ENCODE measurements at places on chromosomes 2 and 18.

DNA sequence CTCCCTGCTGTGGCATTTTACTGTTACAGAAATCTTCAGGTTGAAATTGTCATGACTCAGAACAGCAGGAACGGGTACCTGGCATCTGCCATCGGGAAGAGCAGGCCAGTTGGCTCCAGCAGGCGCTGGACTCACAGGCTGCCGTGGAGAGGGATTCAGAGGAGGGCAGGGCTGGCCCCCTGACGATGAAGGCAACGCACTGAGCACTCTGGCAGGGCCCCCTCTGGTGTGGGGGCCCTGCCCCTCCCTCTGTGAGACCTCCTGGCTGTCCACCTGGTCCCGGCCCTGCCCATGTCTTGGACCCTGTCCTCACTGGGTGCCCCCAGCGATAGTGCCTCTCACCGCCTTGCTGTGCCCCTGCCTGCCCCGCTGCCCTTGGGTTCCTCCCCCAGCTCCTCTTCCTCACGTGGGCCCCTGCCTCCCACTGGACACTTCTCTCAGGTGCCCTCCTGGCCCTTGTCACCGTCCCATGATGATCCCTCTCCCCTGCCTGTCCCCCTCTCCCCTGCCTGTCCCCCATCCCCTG, 23.3 kb upstream of the ALLC start:
- no peak for DNase-seq

DNA sequence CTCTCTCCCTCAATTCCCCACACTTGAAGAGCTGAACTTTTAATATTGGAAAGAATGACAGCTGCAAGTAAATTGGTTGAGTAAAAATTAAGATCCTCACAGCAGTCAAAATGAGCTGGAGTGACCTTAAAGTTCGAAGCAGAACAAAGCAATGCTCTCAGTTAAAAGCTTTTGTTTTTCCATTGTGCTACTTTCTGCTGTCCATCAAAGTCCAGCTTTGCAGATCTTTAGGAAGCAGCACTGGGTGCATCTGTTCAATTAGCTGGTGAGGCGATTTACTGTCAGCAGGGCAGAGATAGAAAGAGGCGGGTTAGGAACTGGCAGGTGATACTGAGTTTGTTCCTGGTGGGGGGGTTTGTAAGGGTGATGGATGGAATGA, 834.8 kb downstream of the CPS1 start:
- DNase-seq = peak; percentile 74

GRCh38 chr18:22466608-22467395, 49.1 kb upstream of the CTAGE1 start:
- no peak for DNase-seq

GRCh38 chr2:215900203-215900611, 113.1 kb downstream of the MREG start:
- no peak for DNase-seq

- no peak for DNase-seq
These were observed 75.4 kb downstream of the CD8B2 start for GRCh38 chr2:106562268-106563186.

DNA sequence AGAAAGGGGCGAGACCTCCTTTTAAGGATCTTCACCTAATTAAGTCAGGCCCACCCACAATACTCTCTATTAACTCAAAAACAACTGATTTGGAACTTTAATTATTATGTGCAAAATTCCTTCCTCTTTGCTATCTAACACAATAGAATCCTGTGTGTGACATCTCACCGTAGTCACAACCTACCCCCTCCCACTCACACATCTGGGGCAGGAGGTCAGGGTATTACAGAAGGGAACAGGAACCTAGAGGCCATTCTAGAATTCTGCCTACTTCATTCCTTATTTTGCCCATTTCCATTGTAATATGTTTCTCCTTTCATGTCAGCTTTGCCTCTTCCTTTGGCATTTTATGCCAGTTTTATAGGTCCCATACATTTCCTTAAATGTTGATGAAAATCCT, 829.3 kb upstream of the ID2 start:
- no peak for DNase-seq

- DNase-seq = no peak
These were observed 771.7 kb downstream of the CPS1 start for GRCh38 chr2:211328126-211328525.

- DNase-seq = no peak
These were observed 1.3 kb downstream of the NETO1 start for GRCh38 chr18:72866442-72866900.

- DNase-seq = no peak
These were observed 149.0 kb upstream of the ZNF516 start for GRCh38 chr18:76643996-76644395.

DNA sequence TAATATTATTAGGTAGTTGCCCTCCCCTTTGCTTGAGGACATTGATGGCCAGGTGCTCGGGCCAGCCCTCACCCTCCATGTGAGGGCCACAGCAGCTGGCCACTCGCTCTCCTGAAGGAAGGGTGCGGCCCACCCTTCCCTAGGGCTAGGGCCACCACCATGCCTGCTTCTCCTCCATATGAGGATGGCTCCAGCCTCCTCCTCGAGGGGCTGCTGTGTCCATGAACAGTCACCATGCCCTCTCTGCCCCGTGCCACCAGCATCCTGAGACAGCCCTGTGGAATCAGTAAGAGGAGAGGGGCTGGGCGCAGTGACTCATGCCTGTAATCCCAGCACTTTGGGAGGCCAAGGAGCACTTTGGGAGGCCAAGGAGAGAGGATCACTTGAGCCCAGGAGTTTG, 2.4 kb downstream of the GPR17 start:
- DNase-seq = no peak

DNA sequence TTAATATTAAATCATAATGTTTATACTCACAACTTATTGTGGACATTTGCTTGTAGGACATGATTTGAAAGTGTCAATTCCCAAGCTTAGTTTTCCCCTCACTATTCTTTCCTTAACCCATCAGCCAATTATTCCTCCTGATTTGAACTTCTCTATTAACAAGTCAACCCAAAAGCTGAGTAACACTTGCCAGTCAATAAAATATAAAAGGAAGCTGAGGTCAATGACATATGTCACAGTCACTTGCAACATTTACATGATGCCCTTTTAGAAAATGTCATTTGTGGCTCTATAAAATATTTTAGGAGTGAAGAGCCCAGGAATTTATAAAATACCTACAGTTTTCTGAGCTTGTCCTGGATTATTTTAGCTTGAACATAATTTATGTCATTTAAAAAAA, 7.2 kb downstream of the CCDC68 start:
- no peak for DNase-seq

GRCh38 chr2:237310515-237311114, 103.3 kb downstream of the COL6A3 start:
- no peak for DNase-seq

GRCh38 chr2:47639467-47639866, 143.5 kb upstream of the MSH6 start:
- no peak for DNase-seq

- DNase-seq = no peak
These were observed 44.5 kb upstream of the EGR4 start for GRCh38 chr2:73337828-73338227.

GRCh38 chr18:51361130-51361860, 163.8 kb upstream of the MEX3C start:
- DNase-seq = peak; percentile 12

- DNase-seq = no peak
These were observed 87.9 kb upstream of the PNPT1 start for GRCh38 chr2:55781542-55781941.

DNA sequence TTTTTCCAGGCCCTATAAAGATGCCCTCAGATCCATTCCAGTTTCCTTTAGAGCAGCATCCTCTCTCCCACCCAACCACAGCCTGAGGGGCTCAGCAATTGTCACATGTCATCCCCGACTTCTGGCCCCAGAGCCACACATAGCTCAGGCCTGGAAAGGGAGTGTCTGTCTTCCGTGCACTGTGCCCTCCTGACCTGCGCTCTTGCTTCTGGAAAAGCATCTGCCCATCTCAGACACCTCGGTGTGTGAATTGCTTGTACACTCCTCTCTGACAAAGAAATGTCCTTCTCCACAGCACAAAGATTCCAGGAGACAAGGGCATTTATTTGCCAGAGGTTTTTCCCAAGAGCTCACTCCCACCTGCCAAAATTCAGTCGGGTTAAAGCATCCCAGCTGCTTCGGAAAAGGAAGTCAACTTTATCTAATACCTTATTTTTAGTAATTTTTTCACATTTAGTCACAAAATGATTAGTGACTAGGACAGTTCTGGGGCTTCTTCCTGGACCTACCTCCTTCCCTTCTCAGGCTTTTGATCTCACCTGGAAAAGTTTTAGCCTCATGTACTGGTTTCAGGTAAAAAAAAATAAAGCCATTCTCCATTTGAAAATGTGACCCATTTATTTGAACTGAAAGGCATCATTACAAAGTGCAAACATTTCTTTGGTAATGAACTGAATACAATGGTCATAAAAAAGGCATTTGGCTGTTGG, 112.9 kb downstream of the PXDN start:
- no peak for DNase-seq

DNA sequence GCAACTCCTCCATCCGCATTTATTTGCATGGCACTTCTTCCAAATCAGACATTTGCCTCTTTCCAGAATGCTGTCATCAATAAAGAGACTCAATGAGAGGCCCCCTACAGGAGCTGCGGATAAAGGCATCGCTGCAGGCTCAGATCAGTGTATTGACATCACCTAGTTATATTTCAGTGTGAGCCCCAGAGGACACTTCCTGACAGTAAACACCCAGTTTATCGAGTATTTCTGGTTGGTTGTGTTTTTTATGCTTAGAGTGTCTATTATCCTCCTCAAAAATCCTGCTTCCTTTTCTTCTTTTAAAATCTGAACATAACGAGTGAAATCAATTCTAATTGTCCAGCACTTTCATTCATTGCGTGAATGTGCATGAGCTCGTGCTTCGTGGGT, 38.8 kb downstream of the NRP2 start:
- no peak for DNase-seq

DNA sequence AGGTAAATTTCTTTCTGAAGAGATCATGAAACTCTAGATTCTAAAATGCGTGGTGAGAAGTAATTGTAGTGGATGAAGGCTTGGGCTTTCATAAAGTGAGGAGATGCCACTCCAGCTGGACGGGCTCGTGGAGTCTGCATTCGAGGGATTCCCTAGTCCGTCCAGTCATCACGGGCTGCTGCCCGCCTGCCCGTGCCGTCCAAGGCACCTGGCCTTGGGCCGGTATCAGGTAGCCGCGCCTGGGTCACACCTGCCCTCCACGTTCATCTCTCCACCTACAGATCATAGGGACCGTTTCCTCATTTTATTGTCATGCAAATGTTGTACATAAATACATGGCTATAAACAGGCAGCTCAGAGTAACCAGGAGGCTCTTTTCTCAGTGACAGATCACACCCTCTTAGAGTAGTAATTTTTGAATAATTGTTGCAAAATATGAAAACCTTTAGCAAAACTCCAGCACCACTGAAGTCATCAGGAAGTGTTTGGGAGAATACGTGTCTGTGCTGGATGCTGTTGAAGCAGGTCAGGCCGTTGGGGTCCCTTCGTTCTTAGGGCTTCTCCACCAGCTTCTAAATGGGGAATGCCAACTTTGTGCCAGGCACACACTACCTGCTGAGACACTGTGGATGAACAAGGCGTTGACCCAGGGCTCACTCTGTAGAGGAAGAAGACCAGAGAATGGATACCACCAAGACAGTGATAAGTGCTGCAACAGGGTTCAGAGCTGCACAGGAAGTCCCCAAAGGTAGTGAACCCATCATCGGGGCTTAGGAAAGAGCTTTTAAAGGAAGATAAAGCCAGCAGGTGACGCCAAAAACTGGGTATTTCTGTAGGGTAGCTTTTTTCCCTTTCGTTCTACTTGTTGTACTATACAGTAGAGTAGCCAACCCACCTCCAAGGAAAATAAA, 112.5 kb downstream of the FAM210A start:
- DNase-seq = peak; percentile 44

DNA sequence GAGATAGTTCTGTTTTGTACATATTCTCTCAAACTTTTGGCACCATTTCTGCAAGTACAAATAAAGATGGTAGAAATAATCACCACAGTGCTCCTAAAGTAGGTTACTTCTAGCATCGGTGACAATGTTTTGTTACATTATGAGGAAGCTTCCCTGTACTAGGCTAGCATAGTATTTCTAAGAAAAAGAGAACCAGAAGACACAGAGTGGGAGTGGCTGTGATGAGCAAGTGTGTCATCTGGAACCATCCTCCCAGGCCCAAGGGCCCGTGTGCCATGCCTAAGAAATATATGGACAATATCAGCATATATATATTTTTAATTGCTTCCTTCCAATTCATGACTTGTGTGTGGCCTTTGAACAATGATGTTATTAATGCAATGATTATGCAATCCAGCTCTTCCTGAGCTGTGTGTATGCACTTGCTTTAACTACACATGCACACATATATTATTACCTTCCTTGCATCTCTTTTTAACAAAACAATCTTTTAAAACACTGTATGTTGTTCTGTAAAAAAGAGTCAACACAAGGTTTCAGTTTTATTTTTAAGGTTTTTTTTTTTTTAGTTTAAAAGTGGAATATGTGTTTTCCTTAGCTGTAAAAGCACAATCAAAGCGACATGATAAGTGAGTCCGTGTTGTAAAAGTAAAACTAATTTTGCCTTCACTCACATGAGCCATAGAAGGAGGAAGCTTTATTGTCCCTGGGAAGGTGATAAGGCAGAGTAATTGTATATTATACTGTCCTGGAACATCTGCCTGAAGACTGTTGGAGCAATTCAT, 303.9 kb downstream of the ZNF407 start:
- no peak for DNase-seq

- DNase-seq = no peak
These were observed 459.4 kb upstream of the MC4R start for GRCh38 chr18:60831971-60832370.

DNA sequence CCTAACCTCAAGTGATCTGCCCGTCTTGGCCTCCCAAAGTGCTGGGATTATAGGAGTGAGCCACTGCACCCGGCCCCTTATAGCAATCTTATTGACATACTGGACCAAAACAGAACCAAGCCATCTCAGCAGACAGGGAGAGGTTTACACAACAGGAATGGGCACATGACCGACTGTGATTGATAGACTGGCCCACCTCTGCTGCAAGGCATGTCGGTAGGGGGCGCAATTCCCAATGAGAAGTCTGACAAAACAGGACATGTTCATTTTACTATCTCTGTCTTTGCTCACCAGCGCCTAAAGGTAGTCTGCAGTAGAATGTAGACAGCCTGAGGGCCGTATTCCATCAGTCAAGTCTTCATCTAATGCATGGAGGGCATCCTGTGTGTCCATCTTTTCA, 2.0 kb downstream of the LYPD6B start:
- DNase-seq = no peak

DNA sequence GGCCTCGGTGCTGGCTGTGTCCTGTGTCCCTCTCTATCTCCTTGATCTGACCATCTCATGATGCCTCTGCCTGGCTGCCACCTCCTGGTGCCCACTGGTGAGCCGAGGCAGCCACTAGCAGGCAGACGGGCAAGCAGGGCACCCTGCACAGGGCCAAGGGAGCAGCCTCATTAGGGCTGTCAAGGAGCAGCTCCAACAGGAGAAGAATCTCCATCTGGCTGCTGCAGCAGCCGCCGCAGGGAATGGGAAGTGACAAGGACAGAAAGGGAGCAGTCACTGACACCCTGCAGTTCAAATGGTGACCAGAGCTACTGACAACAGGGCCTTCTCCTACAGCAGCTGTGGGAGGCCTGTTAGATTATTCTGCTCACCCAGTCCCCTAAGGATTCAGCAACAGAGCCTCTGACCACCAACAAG, 32.6 kb downstream of the ALPK2 start:
- no peak for DNase-seq

GRCh38 chr2:142755191-142755590, 122.3 kb upstream of the KYNU start:
- DNase-seq = no peak
